ENCODE measurements at places on chromosomes 7 and 10. TPM values are rescaled to one million over a fixed set of nuclear protein-coding genes. Genes with fewer than 3 reads are reported as not detected.

The CALML5 gene
- polyA plus RNA-seq = not detected

DNA sequence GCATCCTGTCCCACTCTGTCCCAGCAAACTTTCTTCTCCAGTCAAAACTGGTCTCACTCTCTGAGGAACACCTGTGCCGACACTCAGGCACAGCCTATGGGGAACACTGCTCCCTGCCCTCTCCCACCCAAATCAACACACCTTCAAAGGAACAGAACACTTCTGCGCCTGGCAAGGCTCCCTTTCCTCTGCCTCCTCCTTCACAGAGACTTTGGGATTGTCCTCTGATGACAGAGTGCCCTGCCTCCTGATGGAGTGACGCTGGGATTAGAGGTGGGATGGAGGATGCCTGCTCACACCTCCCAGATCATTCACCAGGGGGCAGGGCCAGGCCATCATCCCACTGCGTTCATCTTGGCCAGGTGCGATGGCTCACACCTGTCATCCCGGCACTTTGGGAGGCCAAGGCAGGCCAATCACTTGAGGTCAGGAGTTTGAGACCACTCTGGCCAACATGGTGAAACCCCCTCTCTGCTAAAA lies 26.5 kb downstream of the KLF6 start:
- no peak for DNase-seq

GRCh38 chr7:15580604-15581351 lies 19.0 kb upstream of the AGMO start:
- no peak for DNase-seq

DNA sequence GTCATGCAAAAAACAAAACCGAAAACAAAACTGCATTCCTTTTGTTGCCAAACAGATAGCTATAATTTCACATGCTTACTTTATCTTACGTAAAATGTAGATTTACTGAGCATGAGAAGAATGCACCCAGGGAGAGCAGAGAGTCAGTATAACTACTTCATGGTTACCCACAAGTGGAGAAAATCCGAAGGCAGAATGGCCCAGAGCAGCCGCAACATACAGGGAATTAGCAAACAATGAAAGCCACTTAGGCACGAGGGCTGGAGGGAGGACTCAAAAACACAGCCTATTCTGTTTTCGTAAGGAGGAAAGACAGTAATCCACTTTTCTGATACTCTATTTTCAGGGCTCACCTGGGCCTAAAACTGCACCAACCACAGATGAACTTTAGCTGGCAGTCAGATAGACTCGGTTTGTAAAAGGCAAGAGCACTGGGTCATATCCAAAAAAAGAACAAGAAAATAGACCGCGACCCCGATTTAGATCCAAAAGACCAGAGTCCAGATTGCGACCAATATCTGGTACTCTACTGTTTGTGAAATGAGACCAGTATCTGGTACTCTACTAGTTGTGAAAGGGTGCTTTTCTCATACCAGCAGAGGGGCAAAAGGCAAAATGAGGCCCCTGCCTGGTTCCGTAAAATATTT lies 1.3 kb downstream of the ITPRIP start:
- DNase-seq = no peak

GRCh38 chr7:23061327-23061726 lies 44.3 kb upstream of the KLHL7 start:
- DNase-seq = no peak

DNA sequence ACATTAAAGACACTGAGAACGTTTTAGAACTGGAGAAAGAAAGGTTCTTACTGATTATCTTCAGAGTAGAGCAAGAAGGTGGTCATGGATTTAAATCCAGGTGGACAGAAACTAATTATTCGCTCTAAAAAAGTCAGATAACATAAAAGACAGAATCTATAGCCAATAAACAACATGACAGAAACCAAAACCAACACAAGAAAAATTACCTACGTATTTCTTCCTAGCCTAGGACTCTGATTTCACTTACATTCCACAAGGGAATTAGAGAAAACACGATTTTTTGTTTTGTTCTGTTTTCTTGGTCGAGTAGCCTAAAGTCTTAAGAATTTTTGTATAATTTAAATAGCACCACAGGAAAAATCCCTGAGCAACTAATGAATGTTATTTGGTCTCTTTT lies 15.1 kb downstream of the CPA1 start:
- DNase-seq = no peak

Measured in renal pelvis (tissue), 12 donors.